SW 1271 (cell line): ENCODE measurements at places on chromosomes 4 and X.

DNA sequence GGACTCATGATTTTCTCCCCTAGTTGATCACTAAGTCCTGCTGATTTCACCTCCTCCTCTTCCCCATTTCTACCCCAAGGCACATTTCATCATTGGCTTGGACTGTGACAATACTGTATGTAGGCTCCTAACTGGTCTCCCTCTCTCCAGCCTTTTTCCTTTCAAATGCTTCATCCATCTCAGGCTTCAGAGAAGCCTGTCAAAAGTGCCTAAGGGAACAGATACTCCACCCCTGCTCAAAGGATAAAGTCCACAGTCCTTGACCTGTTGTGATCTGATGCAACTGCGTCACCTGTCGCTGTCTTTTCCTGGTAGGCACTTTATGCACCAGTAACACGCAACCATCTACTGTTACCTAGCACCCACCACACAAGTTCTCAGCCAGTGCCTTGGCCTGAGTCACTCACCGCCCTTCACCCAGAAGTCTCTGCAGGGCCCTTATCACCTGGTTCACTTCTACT, 12.8 kb downstream of the SCARB2 start:
- no peak for DNase-seq

DNA sequence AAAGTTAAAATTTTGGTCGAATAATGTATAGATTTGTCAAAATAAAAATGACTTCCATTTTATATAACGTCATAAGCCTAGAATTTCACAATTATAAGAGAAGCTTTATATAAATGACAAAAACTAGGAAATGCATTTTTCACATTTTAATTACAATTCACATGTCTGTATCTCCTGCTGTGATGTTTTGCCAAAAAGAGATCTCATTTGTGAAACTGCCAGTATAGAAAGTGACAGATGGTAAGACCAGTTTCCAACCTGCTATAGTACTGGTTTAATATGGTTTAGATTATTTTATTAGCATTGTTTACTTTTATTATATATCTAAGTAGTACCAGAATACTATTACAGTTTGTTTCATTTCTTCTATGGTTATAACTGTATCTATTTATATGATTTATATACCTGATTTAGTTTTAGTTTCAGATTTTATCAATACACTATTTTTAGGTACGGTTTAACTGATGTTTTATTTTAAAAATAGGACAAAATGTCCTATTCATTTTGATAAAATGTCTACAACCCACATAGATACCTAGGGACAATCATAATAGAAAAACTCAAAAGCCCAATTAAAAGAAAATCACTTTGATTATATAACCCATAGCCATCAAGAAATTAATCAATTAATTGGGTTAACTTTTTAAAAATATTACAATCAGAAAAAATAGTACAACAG, 5.4 kb upstream of the CCSER1 start:
- no peak for DNase-seq

DNA sequence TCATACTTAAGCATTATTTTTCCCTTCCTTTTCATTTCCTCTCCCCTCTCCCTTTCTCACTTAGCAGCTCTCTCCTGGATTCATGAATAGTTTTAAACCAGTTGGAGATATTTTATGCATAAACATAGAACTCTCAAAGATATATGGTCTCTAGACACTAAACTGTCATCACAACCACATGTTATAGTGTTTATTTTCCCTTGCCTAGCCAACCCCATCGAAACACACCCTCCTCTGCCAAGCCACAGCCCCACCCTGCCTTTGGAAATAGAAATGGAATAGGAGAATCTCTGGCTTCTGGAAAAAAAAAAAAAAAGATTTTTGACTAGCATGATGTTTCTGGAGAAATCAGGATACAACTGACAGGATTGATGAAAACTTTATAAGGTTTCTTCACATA, 64.8 kb upstream of the RBPJ start:
- no peak for DNase-seq

GRCh38 chr4:113112338-113112978, 63.0 kb downstream of the ANK2 start:
- no peak for DNase-seq

- no peak for DNase-seq
These were observed 512.6 kb upstream of the FAM241A start for GRCh38 chr4:111632641-111633151.

DNA sequence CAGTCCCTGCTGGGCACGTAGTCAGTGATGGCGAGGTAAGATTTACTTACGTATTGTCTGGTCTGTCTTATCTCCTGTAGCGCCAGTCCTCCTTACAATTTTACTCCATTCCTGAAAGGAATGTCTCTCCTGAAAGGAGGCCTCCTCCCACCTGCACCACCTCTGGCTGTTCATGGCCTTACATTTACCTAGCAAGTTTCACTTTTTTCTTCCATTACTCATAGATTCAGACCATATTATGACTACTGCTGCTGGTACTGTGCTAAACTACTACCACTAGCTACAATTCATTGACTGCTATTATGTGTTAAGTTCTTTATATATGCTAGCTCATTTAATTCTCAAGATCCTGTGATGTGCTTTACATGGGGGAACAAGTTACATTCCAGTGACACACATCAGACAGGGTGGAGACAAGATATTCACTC, 189.9 kb downstream of the BMPR1B start:
- DNase-seq, result no peak

GRCh38 chr4:54793856-54794422, 136.2 kb downstream of the KIT start:
- no peak for DNase-seq

DNA sequence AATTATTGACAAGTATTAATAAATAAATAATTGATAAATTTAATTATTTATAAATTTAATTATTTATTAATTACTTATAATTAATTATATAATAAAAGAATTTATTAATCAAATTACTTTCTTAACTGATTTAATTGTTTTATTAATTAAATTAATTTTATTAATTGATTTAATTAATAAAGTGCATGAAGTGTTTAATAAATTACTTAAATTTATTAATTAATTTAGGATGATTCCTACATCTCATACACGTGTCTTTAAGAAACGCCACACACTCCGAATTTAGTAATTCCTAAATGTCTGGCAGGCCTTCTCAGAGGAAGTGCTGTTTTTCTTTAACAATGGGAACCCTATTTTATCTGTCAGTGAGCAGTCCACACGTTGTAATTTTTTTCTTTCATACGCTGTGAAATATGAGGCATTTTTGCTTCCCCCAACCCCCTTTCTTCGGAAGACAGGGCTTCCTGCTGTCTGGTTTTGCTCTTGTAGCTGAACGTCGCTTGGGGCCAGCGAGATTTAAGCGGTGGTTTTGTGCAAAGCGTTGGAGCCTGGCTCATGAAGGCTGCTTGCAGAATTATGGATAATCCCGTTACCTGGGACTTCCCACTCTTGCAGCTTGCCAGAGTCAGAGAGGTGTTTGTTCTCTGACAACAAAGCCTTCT, 46.8 kb downstream of the CRLF2 start:
- DNase-seq, result no peak
